CD8-positive, alpha-beta memory T cell (primary cell): ENCODE measurements at places on chromosomes 7 and 10. TPM values are rescaled to one million over a fixed set of nuclear protein-coding genes. Genes with fewer than 3 reads are reported as not detected.

DNA sequence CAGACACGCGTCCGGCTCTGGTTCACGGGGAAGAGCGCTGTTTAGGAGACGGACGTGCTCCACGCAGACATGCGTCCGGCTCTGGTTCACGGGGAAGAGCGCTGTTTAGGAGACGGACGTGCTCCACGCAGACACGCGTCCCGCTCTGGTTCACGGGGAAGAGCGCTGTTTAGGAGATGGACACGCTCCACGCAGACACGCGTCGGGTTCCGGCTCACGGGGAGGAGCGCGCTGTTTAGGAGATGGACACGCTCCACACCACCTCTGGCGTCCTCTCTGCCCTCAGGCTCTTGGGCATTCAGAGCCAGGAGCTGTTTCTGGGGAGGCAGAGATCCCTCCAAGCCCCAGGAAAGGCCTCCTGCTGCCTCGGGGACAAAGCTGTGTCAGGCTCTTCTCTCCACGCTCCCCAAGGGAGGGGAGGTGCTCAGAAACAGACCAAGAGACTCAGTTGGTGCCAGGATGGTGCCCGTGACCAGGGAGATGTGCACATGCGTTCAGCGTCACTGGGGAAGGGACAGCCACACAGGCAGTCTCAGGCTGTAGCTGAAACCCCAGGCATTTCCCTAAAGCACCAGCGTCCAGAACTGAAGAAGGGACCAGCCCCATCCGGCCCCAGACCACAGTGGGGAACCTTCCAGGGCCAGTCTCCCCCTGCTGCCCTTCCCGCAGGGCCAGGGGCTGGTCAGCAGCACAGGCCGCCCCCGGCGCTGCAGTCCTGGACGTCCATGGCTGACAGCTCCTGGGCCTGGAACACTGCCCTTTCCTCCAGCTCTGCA, 175.6 kb downstream of the ELFN1 start:
- DNase-seq = no peak

GRCh38 chr7:1749864-1750466, 79.9 kb downstream of the ELFN1 start:
- no peak for DNase-seq

DNA sequence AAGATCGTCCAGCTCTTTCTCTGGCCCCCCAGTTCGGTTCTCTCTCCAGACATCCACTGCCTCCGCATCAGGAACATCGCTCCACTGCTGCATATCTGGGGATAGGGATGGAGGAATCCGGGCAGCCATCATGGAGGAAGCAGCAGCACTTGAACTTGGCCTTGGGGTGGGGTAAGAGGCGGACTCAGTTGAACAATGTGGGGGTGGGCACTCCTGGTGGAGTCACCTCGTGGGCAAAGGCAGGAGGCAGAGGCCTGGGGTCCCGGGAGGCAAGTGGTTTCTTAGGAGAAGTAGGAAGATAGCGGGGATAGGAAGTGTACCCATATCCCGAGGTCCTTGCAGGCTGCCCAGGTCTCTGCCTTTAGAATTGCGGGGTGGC, 98.3 kb downstream of the CHST15 start:
- no peak for DNase-seq

GRCh38 chr7:159198016-159198724, 53.5 kb upstream of the VIPR2 start:
- DNase-seq = peak; percentile 23

Gene ZNF239
- total RNA-seq = 1.6 TPM

DNA sequence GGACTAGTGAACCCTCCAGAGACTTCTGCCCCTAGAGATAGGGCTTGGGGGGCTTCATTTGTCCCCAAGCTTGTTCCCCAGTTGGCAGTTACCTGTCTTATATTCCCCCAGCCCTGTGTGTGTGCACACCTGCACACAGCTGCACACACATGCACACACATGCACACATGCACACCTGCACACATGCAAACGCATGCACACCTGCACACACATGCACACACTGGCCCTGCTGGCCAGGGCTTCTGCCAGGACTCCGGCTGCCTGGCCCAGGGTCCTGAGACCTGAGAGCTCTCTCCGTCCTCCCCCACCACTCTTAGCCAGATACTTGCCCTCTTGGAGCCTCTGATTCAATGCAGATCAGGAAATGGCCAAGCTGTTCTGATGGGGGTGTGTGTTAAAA, 6.7 kb downstream of the ZMIZ1 start:
- no peak for DNase-seq

Gene SPDYE16
- 0.42 TPM for total RNA-seq

DNA sequence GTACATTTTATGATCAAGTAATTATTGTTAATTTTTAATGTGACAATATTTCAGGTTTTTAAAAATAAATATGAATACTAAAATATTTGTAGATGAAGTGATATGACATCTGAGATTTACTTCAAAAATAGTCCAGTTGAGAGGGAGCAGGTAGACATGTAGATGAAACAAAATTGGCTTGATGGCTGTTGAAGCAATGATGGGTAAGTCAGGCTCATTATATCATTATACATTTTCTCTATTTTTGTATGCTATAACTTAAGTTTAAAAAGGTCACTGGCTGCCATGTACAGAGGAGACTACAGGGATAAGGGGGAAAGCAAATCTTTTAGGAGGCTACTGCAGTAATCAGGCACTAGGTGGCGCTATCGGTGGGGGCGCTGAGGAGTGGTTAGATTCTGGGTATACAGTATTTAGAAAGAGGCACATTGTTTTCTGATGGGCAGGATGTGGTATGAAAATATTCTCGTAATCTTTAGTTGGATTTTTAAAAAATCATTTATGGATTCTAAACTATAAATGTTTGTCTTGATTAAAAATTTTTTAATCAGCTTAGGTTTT, 189.8 kb upstream of the IMMP2L start:
- no peak for DNase-seq

GRCh38 chr7:131625817-131626372, 69.5 kb upstream of the PODXL start:
- DNase-seq = no peak

- DNase-seq = no peak
Measured at GRCh38 chr7:7911369-7912123, 57.0 kb upstream of the GLCCI1 start.

- DNase-seq = no peak
Measured at GRCh38 chr10:29949411-29950011, 109.9 kb downstream of the JCAD start.

DNA sequence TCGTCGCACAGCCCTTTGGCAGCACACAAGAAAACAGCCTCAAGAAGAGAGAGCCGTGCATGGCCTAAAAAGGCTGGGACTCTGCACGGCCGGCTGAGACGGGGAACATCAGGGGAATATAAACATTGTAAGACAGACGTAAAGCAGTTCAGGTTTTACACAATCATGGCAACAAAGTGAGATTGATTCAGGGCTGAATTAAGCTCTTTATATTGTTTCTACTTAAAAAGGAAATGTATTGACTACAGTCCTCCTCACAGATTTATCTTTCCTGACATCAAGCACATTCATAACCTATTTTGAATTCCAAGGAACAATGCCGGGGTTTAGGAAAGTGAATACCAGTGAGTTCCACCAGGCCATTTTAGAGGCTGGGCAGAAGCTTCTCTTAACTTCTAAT, 25.2 kb downstream of the SORBS1 start:
- no peak for DNase-seq

DNA sequence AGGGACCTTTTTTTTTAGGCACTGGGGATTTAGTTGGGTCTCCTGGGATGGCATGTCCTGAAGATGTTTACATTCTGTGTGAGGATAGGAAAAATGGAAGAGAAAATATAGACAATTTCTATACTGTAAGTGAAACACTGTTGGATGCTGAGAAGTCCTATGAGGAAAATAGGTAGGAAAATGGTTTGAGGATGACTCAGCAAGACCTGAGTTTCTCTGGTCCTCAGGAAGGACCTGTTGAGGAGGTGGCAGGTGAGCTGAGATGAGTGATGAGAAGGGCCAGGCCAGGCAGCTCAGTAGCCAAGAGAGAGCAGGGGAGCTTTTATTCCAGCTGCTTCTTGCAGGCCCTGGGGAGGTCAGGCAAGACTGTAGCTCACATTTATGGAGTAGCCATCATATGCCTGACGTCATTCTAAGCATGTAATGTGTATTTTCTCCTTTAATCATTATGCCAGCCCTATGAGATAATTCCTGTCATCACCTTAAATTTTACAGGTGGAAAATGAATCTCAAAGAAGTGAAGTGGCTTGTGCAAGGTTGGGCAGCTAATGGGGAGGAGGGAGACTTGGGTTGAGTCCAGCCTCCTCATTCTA, 19.1 kb upstream of the LRRC18 start:
- no peak for DNase-seq

Gene PLCE1
- not detected for total RNA-seq

- DNase-seq = no peak
Measured at GRCh38 chr7:20440472-20441105, 109.9 kb downstream of the ITGB8 start.

DNA sequence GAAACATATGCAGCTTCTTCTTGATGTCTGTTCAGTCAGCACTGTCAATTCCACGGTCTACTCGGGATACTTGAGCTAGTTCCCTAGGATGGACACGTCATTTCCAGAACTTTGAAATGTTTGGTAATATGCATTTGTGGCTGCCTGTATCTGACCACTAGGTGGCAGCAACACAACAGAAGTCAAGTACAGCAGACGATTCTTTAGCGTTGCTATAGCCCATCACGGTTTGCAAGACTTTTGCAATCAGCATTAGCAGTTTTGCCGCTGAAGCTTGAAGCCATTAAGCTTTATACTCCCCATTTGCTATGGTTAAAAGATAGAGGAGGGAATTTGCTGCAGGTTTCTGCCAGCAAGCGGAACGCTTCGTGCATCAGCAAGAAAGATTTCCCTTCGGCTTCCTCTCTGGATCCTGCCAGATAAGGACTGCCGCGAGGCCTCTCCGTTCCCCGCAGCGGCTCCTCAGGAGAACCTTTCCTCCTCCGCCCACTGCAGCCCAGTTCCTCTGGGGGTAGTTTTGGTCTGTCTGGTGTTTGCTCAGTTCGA, 63.5 kb downstream of the ABCC2 start:
- DNase-seq = peak; percentile 61

- DNase-seq = no peak
Measured at GRCh38 chr10:8898745-8899330, 844.4 kb downstream of the GATA3 start.

- DNase-seq = no peak
Measured at GRCh38 chr7:6656413-6656812, 19.3 kb downstream of the ZNF316 start.

DNA sequence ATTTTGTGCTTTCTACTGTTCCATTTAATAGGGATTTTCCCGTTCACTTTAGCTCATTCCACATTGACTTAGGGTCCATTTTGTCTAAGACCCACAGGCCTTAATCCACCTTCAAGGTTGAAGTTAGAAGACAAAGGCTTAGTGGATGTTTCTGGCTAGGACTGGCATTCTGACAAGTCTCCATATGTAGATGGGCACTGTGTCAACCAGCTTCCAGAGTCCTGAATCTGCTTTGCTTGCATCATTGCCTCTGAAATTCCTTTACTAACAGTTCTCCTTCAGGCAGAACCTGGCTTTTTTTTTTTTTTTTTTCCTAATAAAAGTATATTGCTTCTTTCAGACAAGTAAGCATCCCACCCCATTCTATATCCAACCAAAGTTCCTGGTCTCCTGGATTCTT, 69.6 kb upstream of the PDCD4 start:
- no peak for DNase-seq

Gene POP7
- 83.3 TPM for total RNA-seq

DNA sequence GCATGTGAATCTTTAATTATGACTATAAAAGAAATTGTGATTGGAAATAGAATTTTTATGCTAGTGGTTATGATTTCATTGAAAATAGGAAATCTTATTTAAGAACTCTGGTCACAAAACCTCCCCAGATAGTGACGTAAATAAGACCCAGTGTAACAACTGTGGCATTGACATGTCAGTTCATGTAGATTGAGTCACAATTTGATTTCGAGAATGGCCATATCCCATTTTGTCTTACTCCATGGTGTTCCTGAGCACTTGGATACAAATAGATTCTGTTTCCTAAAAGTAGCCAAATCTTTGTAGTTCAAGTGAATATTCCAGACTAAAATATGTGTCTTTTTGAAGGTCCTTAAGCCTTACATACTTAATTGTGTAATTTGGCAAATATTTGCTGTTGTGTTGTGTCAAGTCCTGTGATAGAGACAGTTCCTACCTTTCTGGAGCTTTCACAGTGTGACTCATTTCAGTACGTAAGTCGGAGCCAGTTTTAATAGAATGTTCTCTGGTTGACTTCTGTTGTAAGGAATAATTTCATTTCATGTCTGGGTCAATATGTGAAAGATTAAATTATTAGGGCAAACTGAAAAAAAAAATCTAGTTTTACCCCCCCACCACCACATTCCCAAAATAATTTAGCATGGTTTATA, 37.1 kb upstream of the TOMM7 start:
- no peak for DNase-seq

Gene AMZ1
- total RNA-seq = not detected

- no peak for DNase-seq
Measured at GRCh38 chr10:126650161-126650560, 20.3 kb downstream of the C10orf90 start.

DNA sequence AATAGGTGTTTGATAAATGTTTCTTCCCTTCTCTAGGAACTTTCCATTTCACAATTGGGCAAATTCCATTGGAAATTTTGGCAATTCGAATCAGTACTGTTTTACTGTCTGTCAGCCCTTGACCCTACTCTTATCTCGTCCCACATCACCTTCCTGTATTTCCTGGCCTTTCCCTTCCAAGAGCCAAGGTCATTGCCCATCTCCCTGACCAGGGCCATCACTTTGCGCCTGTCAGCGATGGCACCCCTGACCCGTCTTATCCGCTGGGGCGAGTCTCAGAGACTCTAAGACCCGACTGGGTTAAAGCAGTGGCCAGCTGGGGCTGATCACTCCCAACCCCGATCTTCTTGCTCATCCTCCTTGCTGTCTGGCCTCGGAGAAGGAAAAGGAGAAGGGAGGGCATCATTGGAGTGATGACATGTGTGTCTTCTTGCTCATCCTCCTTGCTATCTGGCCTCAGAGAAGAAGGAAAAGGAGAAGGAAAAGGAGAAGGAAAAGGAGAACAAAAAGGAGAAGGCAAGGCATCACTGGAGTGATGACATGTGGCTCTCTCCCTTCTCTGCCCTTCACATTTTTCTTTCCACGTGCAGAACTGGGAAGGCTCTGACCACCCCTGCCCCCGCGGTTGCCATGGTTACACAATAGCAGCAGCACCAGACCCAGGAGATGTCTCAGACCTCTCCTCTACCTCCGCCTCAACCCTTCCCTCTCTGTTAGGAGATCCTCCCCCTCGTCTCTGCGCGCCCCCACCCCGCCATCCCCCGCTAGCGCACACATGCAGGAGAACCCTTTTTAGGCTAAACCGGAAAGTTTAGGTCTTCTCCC, 2.0 kb downstream of the SEMA3D start:
- no peak for DNase-seq

DNA sequence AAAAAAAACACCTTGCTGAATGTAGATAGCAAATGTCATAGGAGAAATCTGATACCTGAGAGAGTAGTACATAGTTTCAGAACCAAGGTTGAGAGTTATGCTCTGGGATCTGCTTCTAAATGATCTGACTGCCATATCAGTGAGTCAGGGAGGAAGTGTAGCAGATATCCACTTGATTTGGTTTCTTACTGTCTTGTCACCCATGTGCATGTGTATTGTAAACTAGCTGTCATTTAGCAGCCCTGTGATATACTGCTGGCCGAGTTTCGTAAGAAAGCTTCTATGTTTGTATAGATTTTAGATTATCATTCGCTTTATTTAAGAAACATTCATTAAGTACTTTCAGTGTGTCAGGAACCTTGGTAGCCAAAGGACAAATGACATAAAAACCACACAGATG, 42.0 kb downstream of the SP4 start:
- no peak for DNase-seq

- peak; percentile 68 for DNase-seq
Measured at GRCh38 chr10:119305860-119306513, 98.6 kb downstream of the GRK5 start.

Gene CYP17A1
- not detected for total RNA-seq

Gene PRF1
- total RNA-seq = 95.7 TPM
